ENCODE measurements at places on chromosomes 1 and 21.

- no peak for DNase-seq
Observed at GRCh38 chr1:16903054-16903453, 7.3 kb downstream of the RNU1-2 start.

GRCh38 chr1:53893999-53894636, at the start of gene DIO1:
Gene DIO1 (plus strand): TSS chr1:53894187. CDS start chr1:53894211, 24 bp downstream.
- DNase-seq = no peak

DNA sequence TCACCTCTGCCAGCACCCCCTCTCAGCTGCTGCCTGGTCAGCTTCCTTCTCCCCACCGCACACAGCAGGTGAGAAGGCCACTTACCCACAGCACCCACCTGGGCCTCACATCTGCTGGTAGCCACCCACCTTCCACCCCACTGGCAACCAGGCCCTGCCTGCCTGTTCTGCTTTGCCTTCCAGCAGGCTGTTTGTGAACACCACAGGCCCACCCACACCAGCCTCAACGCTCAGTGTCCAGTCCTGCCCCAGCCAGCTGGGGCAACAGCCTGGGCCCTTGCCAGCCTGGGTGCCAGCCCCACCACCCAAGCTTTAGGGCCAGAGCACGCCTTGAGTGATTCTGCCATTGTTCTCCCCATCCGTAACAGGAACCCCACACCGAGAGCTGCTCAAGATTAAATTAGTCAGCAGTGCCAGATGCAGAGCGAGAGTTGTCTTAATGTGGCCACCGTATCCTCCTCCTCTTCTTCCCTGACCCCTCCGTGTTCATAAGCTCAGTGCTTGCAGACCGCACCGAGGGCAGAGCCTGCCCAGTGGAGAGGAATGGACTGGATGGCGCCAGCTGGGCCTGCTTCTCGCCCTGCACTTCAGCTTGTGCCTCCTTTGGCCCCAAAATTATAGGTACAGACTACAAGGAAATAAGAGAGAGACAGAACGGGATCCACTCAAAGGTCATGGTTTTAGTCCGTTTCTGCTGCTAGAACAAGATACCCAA, 120.3 kb upstream of the COL6A1 start:
- no peak for DNase-seq

DNA sequence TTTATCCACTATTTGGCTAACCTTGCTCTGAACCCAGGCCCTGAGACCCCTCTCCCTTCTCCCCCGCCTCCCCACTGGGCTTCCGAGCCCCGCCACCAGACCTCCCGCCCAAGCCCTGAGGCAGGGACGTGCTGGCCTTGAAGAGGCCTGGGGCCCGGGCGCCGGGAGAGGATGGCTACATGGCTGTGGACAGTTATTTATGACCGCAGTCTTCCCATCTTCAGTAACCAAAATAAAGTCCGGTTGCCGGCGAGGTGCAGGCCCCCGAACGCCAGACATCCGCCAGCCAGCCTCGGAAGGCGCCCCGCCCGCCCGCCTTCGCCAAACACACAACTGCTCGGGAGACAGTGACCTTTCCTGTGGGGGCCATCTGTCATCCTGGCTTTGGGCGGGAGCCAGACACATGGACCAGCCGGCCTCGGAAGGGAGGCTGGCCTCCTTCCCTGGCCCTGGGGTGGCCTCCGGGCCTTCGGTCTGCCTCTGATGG, 69.0 kb downstream of the DHRS3 start:
- DNase-seq = no peak

DNA sequence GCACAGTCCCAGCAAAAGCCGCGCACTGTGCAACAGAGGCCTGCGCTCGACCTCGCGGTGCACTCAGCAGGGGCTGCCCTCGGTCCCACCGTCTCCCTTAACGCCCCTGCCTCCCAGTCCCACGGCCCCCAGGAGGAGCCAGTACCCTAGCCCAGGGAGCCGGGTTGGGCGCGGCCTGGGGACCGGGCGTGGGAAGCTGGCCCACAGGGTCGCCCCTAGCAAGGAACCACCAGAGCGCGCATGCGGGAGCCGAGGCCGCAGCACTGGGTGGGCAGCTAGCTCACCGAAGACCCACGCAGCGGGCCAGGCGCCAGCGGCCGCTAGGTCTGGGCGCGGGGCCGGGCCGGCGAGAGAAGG, 21.6 kb upstream of the ZNF678 start:
- no peak for DNase-seq

GRCh38 chr1:14265495-14265894, 333.0 kb upstream of the KAZN start:
- no peak for DNase-seq

DNA sequence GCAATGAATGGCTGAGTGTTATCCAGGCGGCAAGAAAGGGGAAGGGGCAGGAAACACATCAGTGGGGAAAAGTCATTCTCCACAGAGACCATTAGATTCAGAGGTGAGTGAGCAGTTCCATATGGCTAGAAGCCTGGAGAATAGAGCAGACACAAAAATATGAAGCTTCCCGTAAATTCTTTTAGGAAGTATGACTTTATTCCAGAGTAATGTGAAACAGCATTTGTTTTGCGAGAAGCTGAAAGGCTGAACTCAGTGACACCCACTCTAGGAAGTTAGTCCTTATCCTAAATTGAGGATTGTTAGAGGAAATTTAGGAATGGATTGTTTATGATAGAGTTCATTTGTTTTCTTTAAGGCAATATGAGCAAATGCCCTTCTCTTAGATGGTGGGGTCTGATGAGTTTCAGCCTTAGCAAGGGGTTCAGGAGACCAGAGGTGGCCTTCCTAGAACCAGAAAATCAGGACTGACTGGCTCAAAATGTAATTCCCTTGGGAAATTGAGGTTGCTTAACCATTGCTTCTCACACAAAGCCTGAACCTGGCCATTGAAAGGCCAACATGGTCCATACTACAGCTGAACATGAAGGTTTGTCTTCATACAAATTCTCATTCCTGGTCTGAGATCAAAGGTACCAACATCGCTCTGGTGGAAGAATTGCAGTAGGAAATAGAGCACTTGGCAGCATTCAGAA, 167.5 kb downstream of the TPR start:
- no peak for DNase-seq

- DNase-seq = no peak
Observed at GRCh38 chr1:66246351-66247269, 287.3 kb upstream of the SGIP1 start.

GRCh38 chr1:202951437-202951836, 6.7 kb downstream of the ADIPOR1 start:
- no peak for DNase-seq

DNA sequence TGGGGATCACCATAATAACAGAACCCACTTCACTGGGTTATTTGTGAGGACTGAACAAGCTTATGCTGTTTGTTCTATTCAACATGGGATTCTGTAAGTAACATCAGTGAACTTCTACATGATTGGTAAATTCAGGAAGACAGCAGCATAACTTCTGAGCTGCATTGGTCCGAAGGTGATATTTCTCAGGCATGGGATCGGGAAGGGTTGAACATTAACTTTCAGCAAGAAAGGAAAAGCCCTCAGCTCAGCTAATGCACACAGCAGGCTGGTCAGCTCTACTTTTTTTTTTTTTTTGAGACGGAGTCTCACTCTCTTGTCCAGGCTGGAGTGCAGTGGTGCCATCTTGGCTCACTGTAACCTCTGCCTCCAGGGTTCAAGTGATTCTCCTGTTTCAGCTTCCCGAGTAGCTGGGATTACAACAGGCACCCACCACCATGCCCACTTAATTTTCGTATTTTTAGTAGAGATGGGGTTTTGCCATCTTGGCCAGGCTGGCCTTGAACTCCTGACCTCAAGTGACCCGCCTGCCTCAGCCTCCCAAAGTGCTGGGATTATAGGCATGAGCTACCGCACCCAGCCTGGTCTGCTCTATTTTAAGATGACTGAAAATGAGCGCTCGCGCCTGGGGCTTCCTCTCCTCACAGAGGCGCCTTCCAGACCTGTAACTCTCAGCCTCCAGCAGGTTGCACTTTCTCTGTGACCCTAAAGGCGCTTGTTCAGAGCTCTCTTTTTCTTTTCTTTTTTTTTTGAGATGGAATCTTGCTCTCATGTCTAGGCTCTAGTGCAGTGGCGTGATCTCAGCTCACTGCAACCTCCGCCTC, 42.2 kb downstream of the ECE1 start:
- no peak for DNase-seq

- DNase-seq = peak; percentile 11
Observed at GRCh38 chr1:244918421-244919319, 54.3 kb upstream of the HNRNPU start.

GRCh38 chr1:243667591-243667990, 182.5 kb downstream of the AKT3 start:
- no peak for DNase-seq

DNA sequence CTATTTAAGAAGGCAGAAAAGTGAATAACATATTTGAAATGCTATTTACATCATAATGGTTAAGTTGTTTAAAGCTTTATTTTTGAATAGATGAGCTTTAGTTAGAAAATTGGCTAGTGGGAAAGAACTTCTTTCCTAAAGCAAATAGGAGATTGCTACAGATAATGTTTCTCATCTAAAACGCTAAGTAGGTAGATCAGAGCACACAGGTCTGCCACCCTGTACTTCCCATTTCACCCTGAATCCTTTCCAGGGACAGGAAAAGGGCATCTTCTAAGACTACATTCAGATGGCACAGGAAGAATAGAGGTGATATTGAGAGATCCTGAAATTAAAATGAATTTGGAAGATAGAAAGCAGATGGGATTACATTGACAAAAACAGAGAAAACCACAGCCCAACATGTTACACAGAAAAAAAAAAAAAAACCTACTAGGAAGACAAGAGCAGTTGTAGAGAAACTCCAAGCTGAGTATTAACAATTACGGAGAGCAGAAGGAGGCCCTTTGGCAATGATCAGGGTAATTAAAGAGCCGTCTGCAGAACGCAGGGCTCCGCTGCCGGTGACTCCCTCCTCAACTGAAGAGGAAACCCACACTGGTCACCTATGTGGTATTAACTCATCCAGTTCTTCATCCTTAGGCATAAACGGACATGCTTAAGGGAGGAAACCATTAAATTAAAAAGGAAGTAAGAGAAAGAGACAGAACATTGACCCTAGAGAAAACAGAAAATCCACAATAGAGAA, 53.6 kb upstream of the MAP10 start:
- no peak for DNase-seq

- DNase-seq = no peak
Observed at GRCh38 chr1:212021563-212021962, 13.8 kb downstream of the INTS7 start.

DNA sequence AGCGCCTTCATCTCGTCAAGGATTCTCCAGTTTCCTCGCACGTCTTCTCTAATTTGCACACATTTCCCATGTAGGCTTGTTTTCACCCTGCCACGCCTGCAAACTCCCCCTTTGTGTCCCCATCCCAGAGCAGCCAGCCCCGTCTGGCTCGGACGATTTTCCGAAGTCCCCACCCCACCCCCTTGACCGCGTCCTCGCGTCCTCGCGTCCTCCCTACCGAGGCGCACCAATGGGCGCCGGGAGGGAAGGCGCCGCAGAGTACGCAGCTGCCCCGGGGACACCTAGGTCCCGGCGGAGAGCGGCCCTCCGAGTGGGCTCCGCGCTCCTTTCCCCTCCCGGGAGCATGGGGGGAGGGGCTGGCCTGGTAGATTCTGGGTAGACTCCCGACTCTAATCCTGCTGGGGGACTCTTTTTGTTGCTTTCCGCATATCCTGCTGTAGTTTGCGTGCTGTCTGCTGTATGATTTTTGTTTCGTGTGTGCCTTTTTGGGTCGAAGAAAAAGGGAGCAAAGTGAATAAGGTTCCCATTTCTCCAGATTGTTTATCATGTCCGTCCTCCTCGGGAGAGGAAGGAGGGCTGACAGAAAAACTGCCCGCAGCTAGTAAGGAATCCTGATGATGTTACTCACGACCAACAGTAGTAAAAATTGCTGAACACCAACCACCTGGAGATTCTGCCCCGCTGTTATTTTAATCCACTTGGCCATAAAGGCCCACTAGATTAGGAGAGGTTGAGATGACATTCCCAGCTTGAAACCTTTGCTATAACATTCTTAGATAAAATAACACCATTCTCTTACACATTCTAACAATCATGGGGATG, 1.5 kb downstream of the CACHD1 start:
- DNase-seq = no peak

- no peak for DNase-seq
Observed at GRCh38 chr1:145826030-145826429, 2.0 kb downstream of the POLR3C start.

DNA sequence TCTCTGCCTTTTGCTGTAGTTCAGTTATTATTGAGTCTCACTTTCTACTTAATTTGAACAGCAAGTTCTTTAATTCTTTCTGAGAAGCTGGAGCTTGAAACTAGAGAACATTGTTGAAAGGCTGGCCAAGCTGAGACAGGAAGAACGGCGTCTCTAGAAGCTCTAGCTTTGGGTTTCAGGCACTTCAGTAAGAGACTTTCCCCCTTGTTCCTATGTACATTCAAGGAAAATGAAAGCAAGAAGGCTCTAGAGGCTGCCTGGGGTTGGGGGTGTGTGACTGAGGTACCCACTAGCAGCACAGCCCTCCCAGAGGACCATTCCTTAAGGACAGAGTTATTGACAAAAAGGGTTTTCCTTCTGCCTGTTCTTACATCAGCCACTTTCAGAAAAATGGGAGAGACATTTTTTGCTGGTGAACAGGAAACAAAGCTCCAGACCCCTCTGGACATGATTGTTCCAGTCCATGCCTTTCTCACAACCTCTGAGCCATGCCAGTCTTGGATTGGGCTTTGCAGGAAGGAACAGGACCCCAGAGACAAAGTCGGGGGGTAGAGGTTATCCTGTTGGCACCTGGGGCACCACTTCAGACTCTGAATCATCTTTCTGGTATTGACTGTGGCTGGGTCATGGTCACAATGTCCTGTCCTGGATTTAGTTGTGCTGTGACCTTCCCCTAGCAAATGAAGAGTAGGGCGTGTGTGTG, 63.1 kb downstream of the LAMC2 start:
- DNase-seq = no peak

DNA sequence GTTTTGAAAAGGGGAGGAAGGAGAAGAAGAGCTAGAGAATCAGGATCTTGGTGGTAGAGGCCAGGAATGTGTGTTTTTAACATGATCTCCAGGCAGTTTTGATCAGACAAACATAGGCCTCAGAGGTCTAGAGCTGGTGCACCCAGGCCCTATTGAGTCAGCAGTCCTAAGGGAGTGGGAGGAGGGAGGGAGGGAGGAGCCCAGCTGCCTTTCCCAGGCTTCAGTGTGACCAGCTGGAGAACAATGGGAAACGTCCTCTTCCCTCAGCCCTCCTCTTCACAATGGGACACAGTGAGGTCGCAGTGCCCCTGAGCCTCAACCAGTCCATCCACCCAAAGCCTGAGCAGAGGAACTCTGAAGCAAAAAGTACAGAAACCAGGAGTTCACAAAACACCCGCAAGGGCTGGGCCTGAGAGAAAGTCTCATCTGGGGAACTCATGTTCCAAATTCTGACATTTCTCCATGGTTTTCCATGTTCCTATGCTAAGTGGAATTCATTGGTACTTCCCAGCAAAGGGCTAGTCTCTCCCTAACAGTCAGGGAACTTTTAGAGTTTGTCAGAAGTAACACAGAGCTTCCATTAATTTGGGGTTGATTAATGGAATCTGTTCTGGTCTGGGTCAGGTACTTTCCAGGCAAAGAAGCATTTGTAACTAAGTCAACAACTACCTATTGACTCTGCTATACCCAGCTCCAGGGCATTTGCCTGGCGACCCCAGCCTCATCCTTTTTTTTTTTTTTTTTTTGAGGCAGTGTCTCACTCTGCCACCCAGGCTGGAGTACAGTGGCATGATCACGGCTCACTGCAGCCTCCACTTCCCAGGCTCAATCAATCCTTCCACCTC, 37.5 kb downstream of the ELAPOR1 start:
- no peak for DNase-seq

- DNase-seq = no peak
Observed at GRCh38 chr1:30589083-30589482, 134.3 kb downstream of the MATN1 start.
